Activated CD8-positive, alpha-beta memory T cell treated with anti-CD3 and anti-CD28 coated beads for 48 hours (primary cell): ENCODE measurements at places on chromosomes 1 and 21.

- DNase-seq, result no peak
Measured at GRCh38 chr1:29668551-29669157, 432.3 kb downstream of the PTPRU start.

DNA sequence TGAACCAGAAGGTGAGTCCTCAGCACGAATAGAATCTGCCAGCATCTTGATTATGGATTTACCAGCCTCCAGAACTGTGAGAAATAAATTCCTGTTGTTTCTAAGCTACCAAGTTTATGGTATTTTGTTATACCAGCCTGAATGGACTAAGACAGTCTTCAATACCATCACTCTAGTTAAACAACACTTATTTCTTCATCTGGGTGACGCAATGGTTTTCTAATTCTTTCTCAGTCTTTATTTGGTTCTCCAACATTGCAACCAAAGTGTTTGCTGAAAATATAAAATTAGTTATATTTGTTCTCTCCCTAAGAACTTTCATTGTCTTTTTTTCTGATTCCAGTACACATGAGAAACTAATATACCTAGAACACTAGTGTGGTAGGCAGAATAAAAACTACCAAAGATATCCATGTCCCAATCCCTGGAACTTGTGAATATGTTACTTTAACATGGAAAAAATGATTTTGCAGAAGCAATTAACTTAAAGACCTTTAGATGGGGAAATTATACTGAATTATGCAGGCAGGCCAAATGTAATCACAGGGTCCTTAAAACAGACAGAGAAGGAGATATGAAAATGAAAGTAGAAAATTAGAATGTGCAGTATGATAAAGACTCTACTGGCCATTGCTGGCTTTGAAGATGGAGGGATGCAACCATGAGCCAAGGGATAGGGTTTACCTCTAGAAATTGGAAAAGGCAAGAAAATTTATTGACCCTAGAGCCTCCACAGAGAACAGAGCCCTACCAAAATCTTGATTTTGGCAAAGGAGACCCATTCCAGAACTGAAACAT, 1115.1 kb downstream of the PLA2G4A start:
- DNase-seq, result no peak

- no peak for DNase-seq
Measured at GRCh38 chr1:6497215-6497866, 5.9 kb upstream of the PLEKHG5 start.

GRCh38 chr1:245996811-245997210, 510.3 kb downstream of the SMYD3 start:
- DNase-seq, result no peak

DNA sequence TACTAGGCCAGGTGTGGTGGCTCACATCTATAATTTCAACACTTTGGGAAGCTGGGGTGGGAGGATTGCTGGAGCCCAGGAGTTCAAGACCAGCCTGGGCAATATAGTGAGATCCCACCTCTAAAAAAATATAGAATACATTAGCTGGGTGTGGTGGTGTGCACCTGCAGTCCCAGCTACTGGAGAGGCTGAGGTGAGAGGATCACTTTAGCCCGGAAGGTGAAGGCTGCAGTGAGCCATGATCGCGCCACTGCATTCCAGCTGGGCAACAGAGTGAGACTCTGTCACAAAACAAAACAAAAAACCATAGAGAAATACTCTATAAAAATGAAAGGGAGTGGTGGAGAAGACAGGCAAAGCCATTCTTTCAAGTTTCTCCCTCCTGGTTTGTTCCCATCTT, 62.1 kb downstream of the EYA3 start:
- no peak for DNase-seq

- DNase-seq, result no peak
Measured at GRCh38 chr1:24966121-24966723, 36.1 kb upstream of the RUNX3 start.

DNA sequence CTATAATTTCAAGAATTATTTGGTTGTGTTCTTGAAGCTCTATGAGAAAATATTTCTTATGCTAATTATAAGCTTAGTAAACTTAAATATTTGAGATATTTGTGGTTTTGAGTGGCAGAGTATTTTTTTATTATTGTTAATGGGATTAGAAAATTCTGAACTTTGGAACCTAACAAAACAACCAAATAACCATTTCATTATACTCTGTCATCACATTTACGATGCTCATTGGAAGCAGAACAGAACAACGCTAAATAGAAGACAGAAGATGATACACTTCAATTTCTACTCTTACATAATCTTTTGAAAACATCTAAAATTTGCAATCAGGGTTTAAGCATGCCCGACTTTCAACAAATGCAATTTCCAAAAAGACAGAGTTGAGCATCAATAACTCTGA, 270.2 kb downstream of the PTPRC start:
- no peak for DNase-seq

- DNase-seq, result no peak
Measured at GRCh38 chr1:64090436-64090835, 113.0 kb upstream of the UBE2U start.

- no peak for DNase-seq
Measured at GRCh38 chr1:244087611-244088010, 36.5 kb downstream of the ZBTB18 start.

DNA sequence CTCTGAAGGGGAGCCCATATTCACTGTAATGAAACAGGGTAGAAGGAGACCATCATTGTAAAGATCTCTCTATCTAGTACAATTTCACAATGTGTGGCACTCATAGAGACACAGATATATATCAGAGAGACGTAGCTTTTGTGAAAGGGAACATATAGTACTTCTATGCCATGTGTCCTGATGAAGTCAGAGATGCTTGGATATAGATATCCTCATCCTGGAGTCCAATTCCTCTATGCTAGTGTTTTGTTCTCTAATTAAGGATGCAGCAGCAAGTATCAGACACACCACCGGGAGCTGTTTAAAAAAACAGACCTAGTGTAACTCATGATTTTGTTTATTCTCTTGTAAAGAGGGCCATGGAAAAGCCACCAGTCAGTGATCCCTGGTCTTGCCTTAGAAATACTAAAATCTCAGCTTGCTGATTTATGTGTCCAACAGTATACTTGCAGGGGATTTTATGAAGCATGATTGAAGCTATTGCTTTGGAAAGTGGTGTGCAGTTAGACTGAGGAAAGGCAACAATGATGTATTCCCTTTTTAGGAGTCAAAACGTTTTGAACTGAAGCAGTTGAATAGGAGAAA, 2.5 kb downstream of the NCAM2 start:
- no peak for DNase-seq

DNA sequence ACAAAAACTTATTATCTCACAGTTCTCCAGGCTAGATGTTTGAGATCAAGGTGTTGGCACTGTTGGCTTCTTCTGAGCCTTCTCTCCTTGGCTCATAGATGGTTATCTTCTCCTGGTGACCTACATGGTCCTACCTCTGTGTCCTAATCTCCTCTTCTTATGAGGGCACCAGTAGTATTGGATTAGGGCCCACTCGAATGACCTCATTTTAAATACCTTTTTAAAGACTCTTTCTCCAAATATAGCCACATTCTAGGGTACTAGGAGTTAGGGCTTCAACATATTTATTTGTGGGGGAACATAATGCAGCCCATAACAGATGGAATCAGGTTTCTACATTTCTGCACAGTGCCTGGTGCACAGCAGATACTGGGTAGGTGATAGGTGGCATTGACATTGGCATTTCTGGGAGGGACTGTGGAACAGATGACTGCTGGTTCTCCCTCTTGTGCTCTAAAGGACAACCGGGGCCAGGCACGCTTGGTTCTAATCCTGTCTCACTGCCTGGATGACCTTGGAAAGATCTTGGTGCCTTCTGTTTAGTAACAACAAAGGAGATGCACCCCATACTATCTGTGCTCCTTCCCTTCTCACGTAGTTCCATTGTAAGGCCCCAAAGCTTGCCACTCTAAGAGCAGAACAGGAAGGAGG, 140.3 kb downstream of the PLPP3 start:
- DNase-seq, result no peak

- DNase-seq, result no peak
Measured at GRCh38 chr1:156618853-156619581, at the start of gene HAPLN2. Gene HAPLN2, plus strand, starts transcription at chr1:156619415. Its CDS starts 4,076 bp downstream, at chr1:156623491.

DNA sequence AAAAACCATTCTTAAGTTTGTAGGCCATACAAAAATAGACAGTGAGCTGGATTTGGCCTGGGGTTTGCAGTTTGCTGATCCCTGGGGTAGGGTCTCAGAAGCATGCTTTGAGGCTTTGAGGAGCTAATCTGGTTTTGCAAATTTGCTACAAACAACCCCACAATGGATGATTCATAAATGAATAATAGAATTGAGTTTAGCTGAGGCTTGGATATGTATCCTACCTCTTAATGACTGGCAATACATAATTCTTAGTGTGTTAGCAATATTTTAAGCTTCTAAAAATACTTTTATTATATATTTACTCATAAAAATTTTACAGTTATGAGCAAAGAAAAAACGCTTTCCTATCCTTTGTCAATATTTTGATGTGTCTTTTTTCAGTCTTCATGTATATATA, 50.6 kb downstream of the ROR1 start:
- no peak for DNase-seq

DNA sequence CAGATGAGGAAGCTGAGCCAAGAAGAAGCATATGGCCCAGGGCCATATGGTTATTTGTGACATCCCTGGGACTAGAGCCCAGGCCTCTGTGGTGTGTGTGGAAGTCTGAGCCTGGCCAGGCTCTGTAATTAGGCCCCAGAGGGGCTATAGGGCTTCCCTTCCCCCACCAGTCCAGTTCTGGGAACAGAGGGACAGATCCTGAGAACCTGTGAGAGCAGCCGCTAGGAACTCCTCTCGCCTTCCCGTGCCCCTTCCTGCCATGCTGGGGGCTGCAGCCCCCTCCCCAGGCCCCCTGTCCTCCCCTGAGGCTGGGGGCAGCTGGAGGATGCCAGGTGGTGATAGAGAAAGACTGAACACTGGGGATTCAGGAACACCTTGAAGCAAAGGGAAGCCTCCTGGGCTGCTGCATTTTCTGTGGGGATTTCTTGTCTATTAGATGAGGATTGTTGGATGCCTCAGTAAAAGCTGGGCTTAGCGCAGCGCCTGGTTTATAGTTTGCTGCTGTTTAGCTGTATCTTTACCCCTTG, 33.3 kb downstream of the COQ8A start:
- no peak for DNase-seq

DNA sequence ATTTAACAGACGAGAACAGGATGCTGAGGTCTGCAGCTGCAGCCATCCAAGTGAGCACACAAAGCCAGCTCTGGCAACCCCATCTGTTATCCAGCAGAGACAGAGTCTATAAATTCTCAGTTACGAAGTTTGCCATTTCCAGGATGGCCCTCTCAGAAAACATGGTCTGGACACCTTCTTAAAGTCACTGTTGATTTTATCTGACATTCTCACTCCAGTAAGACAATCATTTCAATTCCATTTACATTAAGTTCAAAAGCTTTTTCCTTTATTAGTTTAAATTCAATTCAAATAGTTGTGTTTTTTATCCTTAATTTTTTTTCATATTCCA, 125.5 kb downstream of the DMRTB1 start:
- no peak for DNase-seq

DNA sequence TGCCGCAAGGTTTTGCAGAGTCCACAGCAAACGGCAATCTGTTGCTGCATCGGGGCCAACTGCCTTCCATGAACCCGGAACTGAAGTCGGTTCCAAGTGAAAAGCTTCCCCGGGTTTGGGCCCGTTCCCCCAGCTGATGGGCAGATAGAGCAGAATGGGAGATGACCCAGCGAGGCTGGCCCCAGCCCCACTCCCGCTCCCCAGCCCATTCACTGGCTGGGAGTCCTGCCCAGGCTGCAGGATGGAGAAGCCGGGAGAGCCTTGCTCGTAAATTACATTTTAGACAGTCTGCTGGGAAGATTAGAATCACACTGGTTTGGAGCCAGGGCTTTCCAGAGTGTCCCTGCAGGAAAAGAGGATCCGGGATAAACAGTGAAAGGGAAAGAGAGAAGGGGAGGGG, 31.6 kb upstream of the PAX7 start:
- DNase-seq, result no peak

- no peak for DNase-seq
Measured at GRCh38 chr1:204382714-204383083, 23.0 kb upstream of the PLEKHA6 start.

DNA sequence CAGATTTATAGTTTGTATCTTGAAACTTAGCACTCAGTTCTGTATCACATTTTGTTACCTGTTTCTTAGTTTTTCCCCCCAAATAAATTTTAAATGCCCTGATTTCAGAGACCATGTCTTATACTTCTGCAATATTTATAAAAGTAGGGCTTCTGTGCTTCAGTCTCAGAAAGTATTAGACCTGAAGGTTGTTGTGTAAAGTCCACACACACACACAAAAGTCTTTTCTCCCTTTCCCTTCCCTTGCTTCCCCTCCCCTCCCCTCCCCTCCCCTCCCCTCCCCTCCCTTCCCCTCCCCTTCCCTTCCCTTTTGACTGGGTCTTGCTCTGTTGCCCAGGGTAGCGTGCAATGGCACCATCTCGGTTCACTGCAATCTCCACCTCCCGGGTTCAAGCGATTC, 41.0 kb upstream of the KCNK1 start:
- DNase-seq, result no peak

GRCh38 chr1:25906644-25907300, 553 bp upstream of the STMN1 start:
- no peak for DNase-seq

DNA sequence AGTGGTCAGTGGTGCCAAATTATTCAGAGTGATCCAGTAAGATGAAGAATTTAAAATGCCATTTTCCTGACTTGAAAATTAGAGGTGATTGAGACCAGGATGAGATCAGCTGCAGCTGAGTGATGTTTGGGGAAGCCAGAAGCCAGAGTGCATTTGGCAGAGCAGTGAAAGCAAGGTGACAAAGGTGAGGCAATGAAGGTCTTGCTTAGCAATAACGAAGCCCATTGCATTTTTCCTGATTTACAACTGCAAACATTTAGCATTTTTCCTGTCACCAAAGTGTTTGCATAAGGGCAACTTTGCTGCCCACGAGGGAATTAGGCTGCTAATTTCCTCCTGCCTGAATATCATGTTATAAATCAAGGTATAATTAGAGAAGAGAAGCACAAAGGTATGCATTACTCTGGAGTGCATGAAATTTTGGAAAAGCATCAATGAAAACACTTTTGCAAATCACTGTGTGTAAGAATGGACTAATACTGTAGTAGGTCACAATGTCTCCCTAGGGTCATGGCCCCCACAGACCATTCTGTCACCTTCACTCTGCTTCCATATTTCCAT, 188.2 kb upstream of the LYPLAL1 start:
- no peak for DNase-seq
